Lung (tissue), 17 donors: ENCODE measurements at places on chromosomes 12 and 14. TPM values are rescaled to one million over a fixed set of nuclear protein-coding genes. Genes with fewer than 3 reads are reported as not detected.

Gene BORCS5
- total RNA-seq: 26.8 TPM

DNA sequence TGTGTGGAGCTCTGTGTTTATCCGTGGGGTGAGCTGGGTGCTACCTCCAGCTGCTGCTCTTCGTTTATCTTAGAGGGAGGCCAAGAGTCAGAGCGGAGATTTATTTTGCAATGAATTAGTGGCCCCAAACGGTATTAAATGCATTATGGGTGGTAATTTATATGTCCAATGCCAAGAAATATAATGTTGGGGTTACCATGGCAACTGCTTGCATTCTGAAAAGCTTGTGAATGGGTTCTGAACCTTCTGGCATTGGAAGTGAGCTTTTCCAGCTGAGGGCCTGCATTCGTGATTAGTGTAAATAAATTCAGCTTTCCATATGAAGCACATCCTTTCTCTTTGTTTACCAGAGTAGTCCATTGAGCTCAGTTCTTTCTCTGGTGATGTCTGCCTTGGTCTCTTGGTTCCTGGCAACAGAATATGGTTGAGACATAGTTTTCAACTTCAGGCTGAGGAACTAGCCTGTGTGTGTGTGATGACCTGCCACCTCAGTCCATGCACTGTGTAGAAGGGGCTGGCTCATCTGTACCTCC lies 51.8 kb downstream of the TRAF3 start:
- H3K27me3 ChIP-seq: no peaks in the 10 kb centered on the region
- DNase-seq: peak; percentile 87
- no peaks in the 10 kb centered on the region for H3K4me1 ChIP-seq
- H3K27ac ChIP-seq: no peak overlapping the region
- no peak overlapping the region for H3K4me3 ChIP-seq

Gene DCN
- 590 TPM for total RNA-seq

DNA sequence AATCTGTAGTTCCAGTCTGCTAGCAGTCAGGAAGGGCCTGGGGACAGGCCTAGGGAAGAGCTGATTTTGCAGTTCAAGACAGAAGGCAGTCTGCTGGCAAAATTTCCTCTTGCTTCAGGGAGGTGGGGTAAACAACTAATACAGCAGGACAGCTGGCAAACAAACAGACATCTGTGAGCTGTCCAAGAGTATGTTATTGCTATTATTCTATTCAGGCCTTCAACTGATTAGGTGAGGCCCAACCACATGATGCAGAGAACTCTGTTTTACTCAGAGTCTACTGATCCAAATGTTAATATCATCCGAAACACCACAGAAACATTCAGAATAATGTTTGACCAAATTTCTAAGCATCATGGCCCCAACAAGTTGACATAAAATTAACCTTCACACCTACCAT lies 161.0 kb upstream of the E2F7 start:
- H3K27me3 ChIP-seq: no peaks in the 10 kb centered on the region
- H3K36me3 ChIP-seq: no peaks in the 10 kb centered on the region
- H3K4me3 ChIP-seq: no peak overlapping the region
- peak; percentile 61 for DNase-seq
- H3K27ac ChIP-seq: no peak overlapping the region

DNA sequence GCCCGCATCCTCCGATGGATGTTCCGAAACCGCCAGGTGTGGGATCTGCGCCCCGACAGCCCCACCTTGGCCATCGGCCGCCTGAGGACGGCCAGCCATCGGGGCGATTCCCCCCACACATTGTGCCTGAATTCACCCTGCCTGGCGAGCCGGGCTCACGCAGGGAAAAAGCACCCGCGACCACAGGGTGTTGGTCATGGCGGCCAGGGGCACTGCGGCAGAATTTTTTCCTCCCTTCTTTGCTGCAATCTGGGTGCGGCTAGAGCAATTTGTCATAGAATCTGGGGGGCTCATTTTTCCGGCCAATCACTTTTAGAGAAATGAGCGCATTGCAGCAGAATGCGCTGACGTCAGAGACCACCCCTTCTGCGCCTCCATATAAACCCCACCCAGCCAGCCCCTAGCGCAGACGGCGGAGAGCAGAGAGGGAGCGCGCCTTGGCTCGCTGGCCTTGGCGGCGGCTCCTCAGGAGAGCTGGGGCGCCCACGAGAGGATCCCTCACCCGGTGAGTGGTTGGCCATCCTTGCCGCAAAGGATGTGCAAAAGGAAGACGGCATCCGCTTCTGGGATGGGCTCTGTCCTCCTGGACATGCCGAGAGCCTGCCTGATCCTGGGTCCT lies at the start of gene MEG3:
MEG3 (plus strand) TSS at position 406 of the 619 bp plus-strand sequence.
- peaks cover 17% of the 10 kb centered on the region for H3K4me1 ChIP-seq
- DNase-seq: peak; percentile 87
- no peak within 1 kb of the TSS for H3K27ac ChIP-seq
- H3K27me3 ChIP-seq: peaks cover 21% of the 10 kb centered on the region
- H3K36me3 ChIP-seq: no peaks in the 10 kb centered on the region
